Activated T-cell treated with anti-CD3 and anti-CD28 coated beads for 24 hours (primary cell): ENCODE measurements at places on chromosomes 7 and 10.

GRCh38 chr10:90935581-90936275, 14.8 kb upstream of the ANKRD1 start:
- no peak for DNase-seq

DNA sequence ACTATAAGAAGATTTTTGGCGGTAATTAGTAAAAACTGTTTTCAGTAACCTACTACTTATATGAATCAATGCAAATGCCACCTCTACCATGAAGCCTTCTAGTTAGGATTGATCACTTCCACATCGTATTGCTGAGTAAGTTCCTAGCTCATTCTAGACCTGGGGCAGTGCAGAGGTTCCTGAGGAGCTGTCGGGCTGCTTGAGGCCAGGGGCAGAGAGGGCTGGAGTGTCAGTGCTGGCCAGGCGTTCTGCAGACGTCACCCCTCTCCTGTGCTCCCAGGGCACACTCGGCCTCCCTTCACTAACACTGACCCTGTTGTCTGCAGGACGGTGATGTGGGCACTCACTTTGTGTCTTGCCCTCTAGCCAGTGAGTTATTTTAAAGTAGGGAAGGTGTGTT, 275.7 kb downstream of the CELF2 start:
- DNase-seq: no peak

- no peak for DNase-seq
These were observed 14.3 kb downstream of the EFCAB10 start for GRCh38 chr7:105567024-105567423.

GRCh38 chr10:32941357-32941756, 16.7 kb downstream of the ITGB1 start:
- DNase-seq: no peak

DNA sequence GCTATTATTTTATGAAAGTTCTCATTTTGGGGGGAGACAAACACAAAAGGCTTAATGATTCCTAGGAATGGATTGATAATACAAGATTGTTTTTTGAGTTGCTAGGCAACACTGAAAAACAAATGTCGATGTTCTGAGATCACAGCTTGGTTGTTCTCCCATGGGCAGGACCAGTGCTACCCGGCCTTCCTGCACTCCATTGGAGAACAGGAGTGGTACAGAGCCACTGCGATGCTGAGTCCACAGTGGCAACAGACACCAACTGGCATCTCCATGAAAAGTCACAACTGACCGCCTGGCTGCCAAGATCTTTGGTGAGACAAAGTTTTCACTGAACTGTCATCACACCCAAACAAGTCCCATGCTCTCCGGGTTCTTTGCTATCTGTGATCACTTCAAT, 68.9 kb upstream of the NMT2 start:
- DNase-seq: no peak

DNA sequence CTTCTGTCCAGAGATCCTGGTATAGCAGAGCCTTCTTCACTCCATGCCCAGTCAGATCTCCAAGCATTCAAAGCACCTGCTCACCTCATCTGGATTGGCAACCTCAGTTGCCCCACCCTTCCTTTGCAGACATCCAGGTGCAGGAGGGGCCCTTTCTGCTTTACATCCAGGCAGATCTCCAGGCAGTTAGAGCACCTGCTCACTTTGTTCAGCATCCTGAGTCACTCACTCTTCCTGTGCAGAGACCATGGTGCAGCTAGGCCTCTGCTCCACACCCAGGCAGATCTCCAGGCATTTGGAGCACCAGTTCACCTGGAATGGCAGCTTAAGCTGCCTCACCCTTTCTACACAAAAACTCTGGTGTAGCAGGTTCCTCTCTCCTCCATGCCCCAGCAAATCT, 153.1 kb downstream of the CDK14 start:
- DNase-seq: no peak

DNA sequence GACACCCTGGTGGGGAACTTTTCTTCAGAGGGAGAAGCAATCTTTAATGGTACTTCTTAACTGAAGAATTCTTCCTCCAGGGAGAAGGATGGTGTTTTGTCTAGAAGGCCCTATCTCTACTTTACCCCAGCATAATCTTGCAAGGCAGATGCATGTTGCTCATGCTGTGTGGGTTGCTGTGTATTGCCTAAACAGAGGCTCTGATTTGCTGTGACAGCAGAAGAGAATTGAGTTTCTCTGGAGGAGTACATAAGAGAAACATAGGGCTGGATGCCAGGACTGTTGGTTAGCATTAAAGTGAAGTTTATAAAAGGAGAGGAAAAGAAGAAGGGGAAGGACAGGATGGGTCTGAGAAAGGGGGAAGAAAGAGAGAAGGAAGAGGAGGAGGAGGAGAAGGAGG, 248.1 kb upstream of the HPS1 start:
- no peak for DNase-seq

DNA sequence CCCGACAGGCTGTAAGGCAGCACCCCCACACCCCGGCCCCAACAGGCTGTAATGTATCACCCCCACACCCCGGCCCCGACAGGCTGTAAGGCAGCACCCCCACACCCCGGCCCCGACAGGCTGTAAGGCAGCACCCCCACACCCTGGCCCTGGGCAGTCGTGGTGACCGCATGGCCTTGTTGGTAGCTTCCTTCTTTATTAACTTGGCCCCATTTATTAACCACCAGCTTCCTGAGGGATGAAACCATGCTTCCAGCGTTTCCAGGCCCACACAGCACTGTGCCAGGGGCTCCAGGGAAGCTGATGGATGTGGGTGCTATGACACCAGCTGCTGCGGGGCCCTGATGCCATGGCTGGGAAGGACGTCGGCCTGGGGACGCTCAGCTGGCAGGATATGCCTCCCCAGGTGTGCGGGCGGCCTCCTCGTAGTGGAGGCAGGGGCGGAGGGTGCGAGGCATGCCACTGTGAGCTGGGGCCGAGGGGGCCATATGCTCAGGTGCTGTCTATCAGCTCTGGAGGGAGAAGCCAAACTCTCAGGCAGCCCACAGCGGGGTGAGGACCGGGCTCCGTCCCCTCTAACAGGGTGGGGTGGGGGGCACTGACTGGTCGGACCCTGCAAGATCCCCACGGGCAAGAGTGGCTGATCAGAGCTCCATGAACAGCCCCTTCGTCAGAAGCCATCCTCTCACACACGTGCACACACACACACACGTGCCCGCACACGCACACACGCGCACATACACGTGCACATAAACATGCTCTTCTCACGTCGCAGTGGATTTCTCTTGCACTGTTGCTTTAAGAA, 311.0 kb downstream of the PTPRN2 start:
- DNase-seq: no peak

- DNase-seq: no peak
These were observed 45.6 kb downstream of the LANCL2 start for GRCh38 chr7:55410667-55411239.

DNA sequence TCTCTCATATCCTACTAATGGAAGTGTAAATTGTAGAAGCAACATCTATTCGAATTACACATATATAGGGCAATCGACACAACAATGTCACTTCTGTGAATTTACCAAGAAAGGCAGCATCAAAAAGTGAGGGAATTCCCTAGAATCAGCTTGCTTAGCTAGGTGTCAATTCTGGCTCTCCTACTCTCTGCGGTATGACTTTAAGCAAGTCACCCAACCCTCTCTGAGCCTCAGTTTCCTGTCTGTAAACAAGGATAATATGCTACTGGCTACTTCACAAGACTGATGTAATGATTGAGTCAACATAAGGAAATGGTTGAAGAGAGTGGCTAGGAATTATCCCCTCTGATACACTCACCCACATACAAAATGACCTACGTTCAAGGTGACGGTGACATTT, 19.4 kb downstream of the CCDC6 start:
- no peak for DNase-seq

DNA sequence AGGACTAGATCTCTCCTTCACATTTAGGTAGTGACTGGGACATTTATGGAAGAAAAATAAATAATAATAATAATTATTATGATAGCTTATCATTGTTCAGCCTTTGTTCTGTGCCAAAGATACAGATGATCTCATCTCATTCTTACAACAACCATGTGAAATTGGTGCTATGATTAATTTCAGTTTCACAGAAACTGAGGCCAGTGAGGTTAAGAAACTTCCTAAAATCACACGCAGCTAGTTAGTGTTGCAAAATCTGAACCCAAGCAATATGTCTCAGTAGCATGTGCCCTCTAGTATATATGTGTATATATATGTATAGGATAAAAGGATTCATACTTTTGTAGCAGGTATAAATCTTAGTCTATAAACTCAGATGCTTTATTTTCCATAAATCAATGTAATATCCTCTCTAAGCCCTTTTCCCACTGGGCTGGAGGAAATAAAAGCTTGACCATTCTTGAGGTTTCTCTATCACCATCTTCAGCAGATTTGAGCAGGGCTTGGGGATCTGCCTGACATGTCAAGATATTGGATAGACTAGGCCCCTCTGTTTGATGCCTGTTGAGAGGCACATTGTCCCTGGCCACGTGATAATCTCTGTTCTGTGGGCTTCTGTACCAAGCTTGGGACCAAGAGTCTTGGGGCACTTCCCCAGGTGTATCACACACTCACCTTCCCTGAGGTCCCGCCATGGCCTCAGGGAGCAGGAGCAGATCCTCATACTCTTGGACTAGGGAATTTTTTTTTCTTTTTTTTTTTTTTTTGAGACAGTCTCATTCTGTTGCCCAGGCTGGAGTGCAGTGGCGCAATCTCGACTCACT, 172.6 kb upstream of the NRP1 start:
- DNase-seq: no peak

DNA sequence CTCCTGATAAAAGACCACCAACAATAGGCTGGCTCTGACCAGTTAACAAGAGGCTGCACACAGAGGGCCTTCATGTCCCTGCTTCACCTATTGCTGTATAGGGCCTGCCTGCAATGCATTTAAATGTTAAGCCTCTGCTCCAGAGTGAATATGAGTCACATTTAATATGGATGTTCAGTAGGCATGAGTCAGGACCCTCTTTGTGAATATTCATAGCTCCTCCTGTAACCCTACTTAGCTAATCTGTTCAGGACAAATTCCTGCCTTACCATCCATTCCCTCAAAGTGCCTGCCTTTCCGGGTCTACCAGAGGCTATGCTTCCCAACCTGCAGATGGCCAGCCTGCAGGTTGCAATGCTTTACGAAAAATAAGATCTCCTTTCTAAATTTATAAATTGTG, 32.5 kb downstream of the ARHGAP22 start:
- no peak for DNase-seq

- no peak for DNase-seq
These were observed 189.7 kb upstream of the SEMA3D start for GRCh38 chr7:85376589-85376988.

- DNase-seq: no peak
These were observed 6.8 kb downstream of the GPR146 start for GRCh38 chr7:1050956-1051690.

DNA sequence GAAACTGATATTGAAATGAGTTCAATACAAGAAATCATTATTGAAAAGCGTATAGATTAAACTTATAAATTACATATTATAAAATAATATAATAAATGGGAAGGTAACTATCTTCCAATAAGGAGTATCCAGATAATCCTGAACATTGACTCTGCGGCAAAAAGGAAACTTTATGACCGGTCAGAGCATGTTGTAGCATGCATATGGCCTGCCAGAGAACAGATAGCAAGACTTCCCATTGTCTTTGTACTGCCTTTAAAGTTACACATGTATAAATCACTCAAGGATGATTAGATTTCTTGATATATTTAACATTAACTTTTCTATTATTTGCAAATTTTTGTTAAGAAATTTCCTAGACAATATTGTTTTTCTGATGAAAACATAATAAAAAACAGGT, 56.2 kb upstream of the ETV1 start:
- DNase-seq: no peak

- no peak for DNase-seq
These were observed 636.8 kb downstream of the PHTF2 start for GRCh38 chr7:78435355-78435754.

GRCh38 chr7:84916161-84916560, 270.7 kb downstream of the SEMA3D start:
- DNase-seq: no peak

GRCh38 chr7:30354791-30355190, 70.4 kb downstream of the ZNRF2 start:
- DNase-seq: no peak

DNA sequence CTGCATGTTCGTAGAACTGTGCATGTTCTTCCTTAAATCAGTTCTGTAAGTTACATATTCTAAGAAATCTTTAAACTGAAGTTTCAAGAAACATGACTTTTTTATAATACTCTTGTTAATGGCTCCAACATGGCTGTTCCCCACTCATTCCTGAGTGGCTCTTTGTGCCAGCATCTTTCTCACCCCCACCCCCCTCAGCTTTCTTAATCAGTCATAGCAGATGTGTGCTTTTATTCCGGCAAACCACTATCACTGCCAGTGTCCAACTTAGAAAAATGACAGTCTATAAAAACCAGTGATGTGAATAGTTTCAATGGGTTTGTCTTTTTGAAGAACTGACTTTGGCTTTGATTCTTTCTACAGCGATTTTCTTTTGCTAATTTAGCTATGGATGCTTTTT, 37.6 kb downstream of the PITRM1 start:
- DNase-seq: no peak

DNA sequence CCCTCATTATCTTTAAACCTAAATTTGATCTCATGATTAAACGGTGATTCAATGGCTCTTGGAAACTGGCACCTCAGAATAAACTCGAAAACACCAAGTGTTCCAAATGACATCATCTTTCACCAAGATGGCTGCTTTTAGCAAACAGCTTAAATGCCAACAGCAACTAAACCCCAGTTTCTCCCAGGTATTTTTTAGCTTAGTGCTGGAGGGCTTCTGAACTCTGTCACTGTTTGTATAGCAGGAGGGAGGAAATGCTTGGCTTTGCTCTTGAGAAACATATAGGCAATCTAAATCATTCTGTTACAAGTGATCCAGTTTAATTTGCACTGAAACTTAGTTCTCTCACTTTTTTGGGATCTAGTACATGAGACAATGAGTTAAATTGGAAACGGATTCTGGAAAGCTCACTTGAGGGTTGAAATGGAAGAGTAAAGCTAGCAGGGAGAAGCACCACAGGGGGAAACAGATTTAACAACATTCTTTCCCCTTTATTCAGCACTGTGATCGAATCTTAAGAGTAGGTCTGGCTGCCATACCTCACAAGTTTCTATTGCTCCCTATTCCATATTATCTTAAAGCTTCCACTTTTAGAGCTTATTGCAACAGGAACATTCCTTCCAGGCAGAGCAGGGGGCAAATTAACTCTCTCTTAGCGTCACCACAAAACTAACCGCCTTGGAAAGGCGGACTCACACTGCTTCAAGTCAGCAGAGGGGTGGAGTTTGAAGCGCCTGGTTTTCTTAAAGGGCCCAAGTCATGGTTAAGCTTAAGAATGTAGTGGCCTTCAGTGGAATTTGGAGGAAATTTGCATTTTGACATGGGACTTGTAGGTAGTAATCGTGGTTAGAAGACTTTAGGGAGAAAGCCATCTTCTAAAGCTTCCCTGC, 1.8 kb upstream of the CCDC6 start:
- peak; percentile 46 for DNase-seq

GRCh38 chr7:34133356-34133982, 228.1 kb downstream of the BMPER start:
- DNase-seq: no peak

GRCh38 chr10:119384127-119384526, 158.4 kb downstream of the RGS10 start:
- DNase-seq: no peak

DNA sequence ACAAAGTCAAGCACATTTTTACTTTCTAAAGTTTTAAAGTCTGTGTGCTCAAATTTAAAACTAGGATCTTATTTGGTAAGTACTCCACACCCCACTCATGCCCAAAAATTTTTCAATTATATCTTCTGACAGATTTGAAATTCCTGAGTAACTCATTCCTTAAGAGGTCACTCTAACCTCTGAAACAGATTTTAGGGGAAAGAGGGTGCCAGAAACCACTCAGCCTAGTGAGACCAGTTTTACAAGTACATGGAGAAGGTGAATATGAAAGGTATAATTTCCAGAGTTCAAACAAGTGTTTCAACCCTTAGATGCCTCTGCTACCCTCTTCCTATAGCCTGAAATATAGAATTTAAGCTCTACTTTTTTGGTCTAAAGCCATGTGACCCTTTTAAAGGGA, 79.2 kb downstream of the C7orf25 start:
- no peak for DNase-seq
